ENCODE measurements at places on chromosomes 12 and 14. TPM values are rescaled to one million over a fixed set of nuclear protein-coding genes. Genes with fewer than 3 reads are reported as not detected.

BHLHE41 gene
- total RNA-seq = not detected

MSRB3 gene
- not detected for total RNA-seq

RGS6 gene
- 0.44 TPM for total RNA-seq

DNA sequence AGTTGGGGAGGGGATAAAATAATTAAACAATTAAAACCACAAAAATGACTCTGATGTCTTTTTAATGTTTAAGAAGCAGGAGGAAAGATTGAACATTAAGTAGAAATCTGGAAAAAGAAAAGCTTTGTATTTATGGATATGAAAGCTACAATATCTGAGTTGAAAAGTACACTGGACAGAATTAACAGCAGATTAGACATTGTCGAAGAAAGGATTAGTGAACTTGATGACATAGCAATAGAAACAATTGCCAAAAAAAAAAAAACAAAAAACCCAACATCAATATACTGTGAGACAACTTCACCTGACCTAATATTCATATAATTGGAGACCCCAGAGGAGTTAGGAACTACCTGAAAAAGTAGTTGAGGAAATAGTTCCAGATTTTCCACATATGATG, 289.5 kb upstream of the RGS6 start:
- no peak for DNase-seq

- DNase-seq = no peak
Measured at GRCh38 chr12:7486512-7486911, 17.1 kb downstream of the CD163 start.

- peak; percentile 44 for DNase-seq
Measured at GRCh38 chr14:104926619-104927431, 2.1 kb downstream of the PLD4 start.

All from activated naive CD8-positive, alpha-beta T cell treated with anti-CD3 and anti-CD28 coated beads for 36 hours (primary cell).